HCT116 (cell line): ENCODE measurements at places on chromosomes 6 and 20.
A peak's percentile ranks its signal among the peaks of the same experiment; 100 is the strongest.

GRCh38 chr6:90118069-90118468 lies 178.6 kb downstream of the BACH2 start:
- no peak for DNase-seq

DNA sequence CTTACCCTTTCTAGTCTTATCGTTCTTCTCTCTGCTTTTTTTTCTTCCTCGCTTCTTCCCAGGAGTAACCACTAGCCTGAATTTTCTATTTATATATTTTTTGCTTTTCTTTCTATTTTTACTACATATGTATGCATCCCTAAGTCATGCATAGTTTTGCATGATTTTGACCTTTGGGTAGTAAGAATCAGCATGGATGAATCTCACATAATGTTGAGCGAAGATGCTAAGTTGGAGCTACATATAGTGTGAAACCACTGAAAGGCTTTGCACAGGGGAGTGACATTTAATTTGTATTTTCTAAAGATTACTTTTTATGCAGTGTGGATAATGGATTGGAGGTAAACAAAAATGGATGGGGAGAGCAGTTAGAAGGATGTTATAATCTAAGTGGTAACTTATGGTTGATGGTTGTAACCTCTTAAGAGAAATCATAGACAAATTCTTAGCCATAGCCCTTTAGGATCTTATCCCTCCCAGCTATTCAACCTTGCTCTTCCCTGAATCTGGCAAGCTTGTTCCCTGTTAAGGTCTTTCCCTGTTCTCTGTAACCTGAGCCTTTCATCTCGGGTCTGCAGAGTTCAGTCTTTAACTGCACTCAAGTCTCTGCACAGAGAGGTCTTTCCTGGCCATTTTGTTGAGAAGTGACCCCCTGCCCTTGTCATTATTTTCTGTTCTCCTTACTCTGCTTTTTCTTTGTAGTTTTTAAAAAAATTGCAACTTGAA lies 18.0 kb downstream of the PEX7 start:
- no peak for DNase-seq

DNA sequence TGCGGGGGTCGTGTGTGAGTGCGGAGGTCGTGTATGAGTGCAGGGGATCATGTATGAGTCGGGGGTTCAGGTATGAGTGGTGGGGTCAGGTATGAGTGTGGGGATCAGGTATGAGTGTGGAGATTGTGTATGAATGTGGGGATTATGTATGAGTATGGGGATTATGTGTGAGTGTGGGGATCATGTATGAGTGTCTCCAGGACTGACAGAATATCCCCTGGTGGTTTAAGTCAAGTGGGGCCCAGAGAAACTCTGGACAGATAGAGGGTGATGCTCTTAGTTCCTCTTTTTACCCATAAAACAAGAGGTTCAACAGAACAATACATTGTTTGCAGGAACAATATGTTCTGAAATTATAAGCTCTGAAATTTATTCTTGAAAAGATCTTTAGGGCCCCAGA lies 131.9 kb downstream of the UST start:
- no peak for DNase-seq

- DNase-seq = no peak
These were observed 206.5 kb downstream of the DOK5 start for GRCh38 chr20:54681869-54682268.

DNA sequence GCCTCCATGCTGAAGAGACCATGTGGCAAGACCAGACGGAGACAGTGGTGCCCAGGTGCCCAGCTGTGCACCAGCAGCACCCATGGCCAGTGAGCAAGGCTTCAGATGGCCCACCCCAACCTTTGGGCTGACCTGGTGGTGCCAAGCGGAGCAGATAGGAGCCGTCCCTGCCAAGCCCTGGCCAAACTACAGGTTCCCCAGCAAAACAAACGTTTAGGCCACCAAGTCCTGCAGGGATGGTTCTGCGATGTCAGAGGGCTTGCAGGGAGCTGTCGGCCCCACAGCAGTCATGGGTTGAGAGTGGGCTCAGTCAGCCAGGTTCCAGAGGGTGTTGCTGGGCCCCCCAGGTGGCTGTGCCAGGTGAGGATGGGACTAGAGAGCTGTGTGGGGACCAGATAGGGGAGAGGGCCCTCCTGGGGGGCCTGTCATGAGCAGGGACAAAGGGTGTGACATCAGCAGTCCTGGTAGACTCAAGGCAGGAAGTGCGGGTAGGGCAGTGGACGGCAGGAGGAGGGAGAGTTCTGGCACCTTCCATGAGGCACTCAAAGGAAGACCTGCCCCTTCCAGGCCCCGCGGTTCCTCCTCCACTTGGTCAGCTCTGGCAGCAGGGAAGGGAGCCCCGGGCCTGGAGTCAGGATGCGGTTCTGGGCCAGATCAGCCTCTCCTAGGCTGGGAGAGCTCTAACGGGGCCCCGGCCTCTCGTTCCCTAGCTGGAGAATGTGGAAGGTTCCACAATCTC lies 342.4 kb downstream of the ZFAND3 start:
- no peak for DNase-seq

GRCh38 chr6:57255451-57256169 lies 33.5 kb upstream of the RAB23 start:
- DNase-seq = no peak

DNA sequence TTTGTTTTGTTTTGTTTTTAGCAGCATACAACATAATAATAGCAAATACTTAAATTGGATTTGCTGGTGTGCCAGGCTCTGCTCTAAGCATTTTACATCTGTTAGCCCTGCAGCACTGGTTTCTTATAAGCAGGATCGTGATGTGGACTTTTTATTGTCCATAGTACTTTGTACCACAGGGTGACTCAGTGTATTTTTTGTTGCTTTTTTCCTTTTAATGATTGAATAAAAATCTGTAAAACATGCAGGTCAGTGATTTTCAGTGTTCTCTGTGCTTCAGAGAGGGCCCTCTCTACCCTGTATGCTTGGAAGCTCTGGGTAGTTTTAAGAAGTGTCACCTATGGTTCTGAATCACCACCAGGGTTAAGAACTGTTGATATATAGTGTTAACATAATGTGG lies 4.0 kb downstream of the NT5DC1 start:
- DNase-seq = no peak

GRCh38 chr6:111462770-111463391 lies 20.1 kb downstream of the REV3L start:
- DNase-seq = no peak

GRCh38 chr20:10511509-10512251 lies 76.6 kb downstream of the SLX4IP start:
- DNase-seq = peak; percentile 87

- DNase-seq = no peak
These were observed 9.6 kb downstream of the SNX3 start for GRCh38 chr6:108251252-108251651.

DNA sequence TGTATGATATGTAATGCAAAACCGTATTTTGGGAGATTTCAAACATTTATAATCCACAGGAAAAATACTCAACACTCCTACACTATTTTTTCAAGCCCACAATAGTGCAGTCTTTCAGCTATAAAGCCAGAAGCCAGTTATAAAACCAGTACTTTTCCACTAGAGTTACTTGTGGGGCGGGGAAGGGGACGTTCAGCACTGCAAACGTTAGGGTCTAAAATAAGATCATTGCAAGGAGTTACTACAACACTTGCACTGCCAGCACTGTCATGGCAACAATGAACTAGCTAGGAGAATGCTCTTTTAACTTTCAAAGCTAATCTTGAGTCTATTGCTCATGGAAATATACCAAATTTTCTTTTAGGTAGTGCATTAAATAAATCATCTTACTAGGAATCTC lies 14.7 kb downstream of the SESN1 start:
- no peak for DNase-seq

- DNase-seq = no peak
These were observed 58.7 kb downstream of the ARHGAP18 start for GRCh38 chr6:129651291-129651691.

DNA sequence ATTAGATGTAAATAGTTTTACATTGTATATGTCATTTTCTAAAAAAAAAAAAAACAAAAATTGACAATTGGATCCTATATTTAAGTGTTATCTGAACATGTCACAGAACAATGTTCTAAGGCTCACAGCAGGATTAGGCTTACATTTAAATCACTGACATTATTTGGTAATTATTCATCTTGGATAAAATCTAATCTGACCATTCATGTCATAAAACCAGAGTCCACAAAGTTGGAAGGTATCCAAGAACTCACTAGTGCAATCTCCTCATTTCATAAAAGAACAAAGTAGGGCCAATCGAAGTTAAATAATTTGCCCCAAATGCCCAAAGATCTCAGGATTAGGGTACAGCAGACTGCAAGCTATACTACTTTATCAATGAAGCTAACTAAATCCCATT lies 73.0 kb downstream of the PDSS2 start:
- no peak for DNase-seq

DNA sequence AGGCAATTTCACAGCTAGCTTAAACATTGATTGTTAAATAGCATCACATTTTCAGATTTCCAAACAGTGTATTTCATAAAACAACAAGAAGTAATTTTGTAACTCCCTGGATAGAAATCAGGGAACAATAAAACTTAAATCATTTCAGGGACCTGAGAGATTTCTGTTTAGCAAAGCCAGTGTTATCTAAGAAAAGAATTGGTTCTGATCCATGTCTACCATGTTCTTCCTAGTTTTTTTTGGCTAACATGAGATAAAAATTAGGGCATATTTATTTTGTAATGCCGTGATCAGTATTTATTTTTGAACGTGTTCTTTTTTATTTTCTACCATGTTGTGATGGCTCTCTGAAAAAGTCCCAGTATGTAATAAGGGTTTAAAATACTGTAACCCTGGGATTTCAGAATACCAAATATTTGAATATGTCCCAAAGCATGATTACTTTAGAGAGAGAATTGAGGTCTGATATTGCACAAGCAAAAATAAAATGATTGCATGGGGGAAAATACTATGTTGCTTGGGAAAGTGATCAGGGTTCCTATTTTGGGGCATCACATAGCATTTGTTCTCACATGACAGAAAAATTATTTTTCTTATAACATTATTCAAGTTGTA lies 188.7 kb upstream of the CEP162 start:
- DNase-seq = no peak

GRCh38 chr6:82484737-82485626 lies 121.4 kb downstream of the TPBG start:
- no peak for DNase-seq

DNA sequence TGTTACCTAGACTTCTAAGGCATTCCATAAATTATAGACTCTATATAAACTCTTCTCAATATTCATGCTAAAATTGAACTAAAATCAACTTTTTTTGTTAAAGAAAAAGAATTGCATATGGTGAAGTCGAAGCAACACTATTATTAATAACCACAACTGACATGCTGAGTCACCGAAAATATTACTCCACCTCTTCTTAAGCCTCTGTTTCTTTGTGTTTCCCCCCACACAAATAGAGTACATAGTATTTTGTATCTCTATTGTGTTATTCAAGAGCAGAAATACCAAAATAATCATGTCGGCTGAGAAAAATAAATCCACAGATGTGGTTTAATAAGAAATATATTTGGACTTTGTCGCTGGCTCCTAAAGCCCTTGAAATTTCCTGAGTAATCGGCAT lies 23.8 kb downstream of the TFB1M start:
- DNase-seq = no peak

DNA sequence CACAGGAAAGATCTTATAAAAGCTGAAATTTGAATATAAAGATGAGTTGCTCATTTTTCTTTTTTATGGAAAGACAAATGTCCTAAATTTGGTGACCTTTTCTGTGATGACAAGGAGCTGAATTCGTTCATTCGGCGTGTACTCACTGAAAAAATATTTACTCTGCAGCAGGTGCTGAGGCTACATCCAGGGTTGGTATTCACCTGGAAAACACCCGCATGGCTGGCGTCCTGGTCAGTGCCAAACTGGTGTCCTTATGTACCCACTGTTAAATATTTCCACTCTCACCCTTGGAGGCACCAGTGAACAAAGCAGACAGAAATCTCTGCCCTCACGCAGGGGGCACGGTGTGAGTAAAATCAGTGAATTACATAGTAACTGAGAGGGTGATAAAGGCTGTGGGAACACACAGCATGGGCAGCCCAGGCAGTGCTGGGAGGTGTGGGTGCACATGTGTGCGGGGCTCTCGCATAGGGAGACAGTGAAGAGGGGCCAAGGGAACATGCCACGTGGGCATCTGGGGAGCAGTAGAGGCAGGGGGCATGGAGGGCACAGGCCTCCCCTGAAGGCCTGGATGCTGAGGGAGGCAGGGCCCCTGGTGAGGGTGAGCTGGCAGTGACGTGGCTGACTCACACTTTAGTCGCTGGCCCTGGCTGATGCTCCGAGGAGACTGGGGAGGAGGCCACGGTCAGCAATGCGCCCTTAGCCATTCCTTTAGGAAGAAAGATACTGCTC lies 89.7 kb downstream of the INSM1 start:
- DNase-seq = no peak

- peak; percentile 22 for DNase-seq
These were observed 326.7 kb upstream of the CNR1 start for GRCh38 chr6:88492824-88493223.

GRCh38 chr20:36927704-36928103 lies 23.8 kb downstream of the SAMHD1 start:
- DNase-seq = no peak

DNA sequence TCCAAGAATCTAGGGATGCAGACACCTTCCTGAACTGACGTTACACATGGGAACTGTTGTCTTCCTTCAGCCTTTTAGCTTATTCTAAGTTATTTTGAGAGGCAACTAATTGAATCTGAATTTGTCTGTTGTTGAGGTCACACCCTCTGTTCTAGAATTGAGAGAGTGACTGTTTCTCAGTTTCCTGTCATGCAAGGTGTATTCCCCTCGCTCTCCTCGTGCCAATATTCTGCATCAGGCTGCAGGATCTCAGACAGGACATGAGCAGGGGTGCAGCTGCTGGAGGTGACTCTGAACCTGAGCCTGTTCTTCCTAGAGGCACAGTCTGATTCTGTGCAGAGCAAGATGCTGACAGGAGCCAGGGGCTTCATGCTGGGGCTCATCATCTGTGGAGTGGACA lies 52.5 kb downstream of the HLA-DPB1 start:
- no peak for DNase-seq

DNA sequence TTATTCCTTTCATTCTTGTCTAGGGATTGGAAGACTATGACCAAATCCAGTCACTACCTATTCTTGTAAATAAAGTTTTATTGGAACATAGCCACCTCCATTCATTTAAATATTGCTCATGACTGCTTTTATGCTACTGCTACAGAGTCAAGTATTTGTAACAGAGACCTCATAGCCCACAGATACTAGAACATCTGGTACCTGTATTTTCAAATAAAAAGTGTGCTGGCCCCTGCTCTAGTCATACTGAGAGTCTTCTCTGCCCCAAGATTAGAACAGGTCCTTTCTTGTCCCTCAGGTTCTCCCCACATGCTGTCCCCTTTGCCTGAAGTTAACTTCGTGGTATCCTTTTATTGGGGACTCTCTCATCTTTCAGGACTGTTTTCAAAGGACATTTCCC lies 422.3 kb downstream of the CBLN4 start:
- no peak for DNase-seq

GRCh38 chr6:20182926-20183521 lies 29.2 kb downstream of the MBOAT1 start:
- DNase-seq = no peak
